ENCODE measurements at places on chromosomes 11 and 22. TPM values are rescaled to one million over a fixed set of nuclear protein-coding genes. Genes with fewer than 3 reads are reported as not detected.

DNA sequence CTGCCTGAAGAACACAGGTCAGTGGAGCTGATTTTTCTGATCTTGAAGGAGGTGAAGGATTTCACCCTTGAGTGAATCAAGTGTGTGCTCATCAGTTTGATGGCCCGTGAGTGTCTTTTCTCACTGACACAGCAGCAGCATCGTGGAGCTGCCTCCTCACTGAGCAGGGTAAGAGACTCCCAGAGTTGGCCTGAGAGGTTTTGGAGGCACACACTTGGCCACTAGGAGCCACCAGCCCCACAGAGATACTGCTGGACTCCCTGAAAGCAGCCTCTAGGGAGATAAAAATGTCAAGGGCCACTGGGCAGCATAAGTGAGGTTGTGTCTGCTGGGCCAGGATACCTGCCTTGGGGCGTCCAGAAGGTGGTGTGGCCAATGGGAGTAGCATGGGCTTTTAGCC is 245.4 kb downstream of the GRIK4 start:
- H3K27ac ChIP-seq, result no peak overlapping the region
- DNase-seq, result no peak
- no peak overlapping the region for H3K4me3 ChIP-seq
- no peaks in the 10 kb centered on the region for H3K27me3 ChIP-seq

DNA sequence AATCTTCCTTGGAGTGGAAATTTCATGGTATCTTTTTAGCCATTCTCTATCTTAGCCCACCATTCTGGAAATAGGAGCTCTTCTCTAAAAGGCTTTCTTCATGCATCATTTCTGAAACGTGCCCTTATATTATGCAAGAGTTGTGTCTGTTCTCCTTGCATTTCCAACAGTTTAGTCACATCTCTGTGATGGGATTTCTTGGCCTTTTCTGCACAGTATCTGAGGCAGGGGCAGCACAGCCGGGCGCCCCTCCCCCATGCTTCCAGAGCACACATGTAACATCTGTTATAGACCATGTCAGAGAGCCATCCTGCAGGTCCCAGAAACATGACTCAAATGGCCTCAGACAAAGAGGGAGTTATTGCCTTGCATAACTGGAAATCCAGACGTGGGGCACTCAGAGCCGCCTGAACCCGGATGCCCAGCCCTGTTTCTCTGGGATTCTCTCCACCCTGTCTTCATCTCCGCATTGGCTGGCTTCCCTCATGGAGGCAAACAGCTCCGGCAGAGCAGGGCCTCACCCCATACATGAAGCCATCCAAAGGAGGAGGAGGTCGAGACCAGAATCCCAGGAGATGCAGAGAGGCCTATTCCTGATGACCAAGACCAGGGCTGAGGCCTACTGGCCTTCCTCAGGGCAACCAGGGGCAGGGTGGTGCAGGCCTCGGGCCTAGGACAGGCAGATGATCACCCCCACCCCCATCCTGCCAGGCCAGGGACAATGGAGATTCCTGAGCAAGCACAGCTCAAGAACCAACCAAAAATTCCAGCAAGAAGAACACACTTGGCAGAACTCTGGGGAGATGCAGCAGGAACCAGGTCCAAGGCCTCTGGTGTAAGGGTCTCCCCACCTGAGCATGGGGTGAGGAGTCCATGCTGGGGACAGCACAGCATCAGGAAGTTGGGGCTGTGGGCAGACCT is 61.3 kb downstream of the IGLL5 start:
- no peak overlapping the region for H3K27ac ChIP-seq
- no peak overlapping the region for H3K4me3 ChIP-seq
- no peak for DNase-seq
- no peaks in the 10 kb centered on the region for H3K36me3 ChIP-seq
- H3K4me1 ChIP-seq, result no peaks in the 10 kb centered on the region
- H3K27me3 ChIP-seq, result no peaks in the 10 kb centered on the region

GLB1L3 gene
- total RNA-seq, result not detected

- H3K27ac ChIP-seq, result no peak overlapping the region
- H3K36me3 ChIP-seq, result no peaks in the 10 kb centered on the region
- no peak for DNase-seq
These were observed 129.0 kb downstream of the TBC1D22A start for GRCh38 chr22:46891382-46891951.

HBE1 gene
- total RNA-seq, result 0.32 TPM

- no peak overlapping the region for H3K4me3 ChIP-seq
- H3K27me3 ChIP-seq, result no peaks in the 10 kb centered on the region
- DNase-seq, result no peak
- no peak overlapping the region for H3K27ac ChIP-seq
- H3K36me3 ChIP-seq, result no peaks in the 10 kb centered on the region
These were observed 76.1 kb downstream of the SOX6 start for GRCh38 chr11:16280256-16280682.

ARHGEF12 gene
- 29.9 TPM for total RNA-seq

DNA sequence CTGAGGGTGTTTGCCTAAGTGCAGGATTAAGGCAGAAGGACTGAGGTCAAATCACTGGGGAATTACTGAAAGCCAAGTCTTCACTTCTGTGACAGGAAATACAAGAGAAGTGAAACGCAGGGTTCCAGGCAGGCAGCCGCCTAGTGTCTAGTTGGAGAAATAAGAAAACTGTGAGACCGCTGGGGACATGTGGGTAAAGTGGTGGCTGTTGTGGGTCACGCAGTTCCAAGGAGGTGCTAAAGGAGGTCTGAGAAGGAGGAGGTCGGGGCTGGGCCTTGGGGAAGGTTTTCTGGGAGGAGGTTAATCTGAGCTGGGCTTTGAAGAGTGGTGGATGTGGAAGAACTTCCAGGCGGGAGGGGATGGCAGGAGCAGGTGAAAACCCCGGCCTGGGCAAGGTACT is 11.2 kb downstream of the MCM5 start:
- H3K4me1 ChIP-seq, result no peaks in the 10 kb centered on the region
- peaks cover 18% of the 10 kb centered on the region for H3K36me3 ChIP-seq
- no peak overlapping the region for H3K27ac ChIP-seq
- DNase-seq, result no peak
- H3K27me3 ChIP-seq, result no peaks in the 10 kb centered on the region

GRCh38 chr11:122362381-122362780 is 246.4 kb upstream of the BLID start:
- H3K4me3 ChIP-seq, result no peak overlapping the region
- H3K4me1 ChIP-seq, result peaks cover 25% of the 10 kb centered on the region
- H3K36me3 ChIP-seq, result no peaks in the 10 kb centered on the region
- H3K27ac ChIP-seq, result no peak overlapping the region
- no peak for DNase-seq

BRMS1 gene
- 33.2 TPM for total RNA-seq

DNA sequence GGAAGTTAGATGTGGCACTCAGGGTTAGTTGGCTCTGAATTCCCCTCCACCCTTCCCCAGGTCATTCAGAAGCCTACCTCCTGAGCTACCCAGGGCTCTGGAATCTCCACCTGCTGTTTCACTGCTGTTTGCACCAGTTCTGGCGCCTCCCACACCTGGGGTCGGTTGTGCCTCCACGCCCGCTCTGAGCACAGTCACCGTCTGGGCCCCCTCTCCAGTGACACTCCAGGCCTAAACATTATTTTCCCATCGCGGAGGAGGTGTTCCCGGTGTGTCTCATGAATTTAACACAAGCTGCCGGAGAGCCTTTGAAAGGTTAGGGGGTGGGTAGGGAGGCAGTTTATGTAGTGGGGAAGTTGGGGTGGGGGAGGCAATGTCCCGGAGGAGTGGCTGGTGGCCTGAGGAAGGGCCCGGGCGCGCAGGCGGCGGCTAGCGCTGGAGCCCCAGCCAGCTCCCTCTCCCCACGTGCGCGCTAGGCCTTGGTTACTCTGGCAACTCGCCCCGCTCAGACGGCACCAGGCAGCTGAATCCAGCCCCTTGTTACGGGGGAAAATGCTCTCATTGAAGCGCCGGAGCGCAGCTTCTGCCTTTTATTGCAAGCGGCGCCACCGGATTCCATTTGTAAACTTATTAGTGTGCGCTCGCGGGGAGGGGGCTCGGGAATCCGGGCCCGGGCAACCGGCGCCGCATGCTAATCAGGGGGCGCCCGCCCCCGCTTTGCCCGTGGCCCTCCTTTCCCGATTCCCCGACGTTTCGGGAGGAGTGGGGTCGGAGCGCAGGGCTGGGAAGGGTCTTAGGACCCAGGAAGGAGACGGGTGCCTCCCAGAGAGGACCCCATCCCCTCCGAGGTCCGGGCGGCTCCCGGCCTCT is 52.4 kb downstream of the GRIK4 start:
- no peaks in the 10 kb centered on the region for H3K36me3 ChIP-seq
- H3K27ac ChIP-seq, result no peak overlapping the region
- peaks cover 7% of the 10 kb centered on the region for H3K4me1 ChIP-seq

- no peaks in the 10 kb centered on the region for H3K36me3 ChIP-seq
- H3K4me3 ChIP-seq, result no peak overlapping the region
- no peaks in the 10 kb centered on the region for H3K4me1 ChIP-seq
- DNase-seq, result no peak
- no peaks in the 10 kb centered on the region for H3K27me3 ChIP-seq
These were observed 95.3 kb upstream of the USP47 start for GRCh38 chr11:11746449-11746848.

DNA sequence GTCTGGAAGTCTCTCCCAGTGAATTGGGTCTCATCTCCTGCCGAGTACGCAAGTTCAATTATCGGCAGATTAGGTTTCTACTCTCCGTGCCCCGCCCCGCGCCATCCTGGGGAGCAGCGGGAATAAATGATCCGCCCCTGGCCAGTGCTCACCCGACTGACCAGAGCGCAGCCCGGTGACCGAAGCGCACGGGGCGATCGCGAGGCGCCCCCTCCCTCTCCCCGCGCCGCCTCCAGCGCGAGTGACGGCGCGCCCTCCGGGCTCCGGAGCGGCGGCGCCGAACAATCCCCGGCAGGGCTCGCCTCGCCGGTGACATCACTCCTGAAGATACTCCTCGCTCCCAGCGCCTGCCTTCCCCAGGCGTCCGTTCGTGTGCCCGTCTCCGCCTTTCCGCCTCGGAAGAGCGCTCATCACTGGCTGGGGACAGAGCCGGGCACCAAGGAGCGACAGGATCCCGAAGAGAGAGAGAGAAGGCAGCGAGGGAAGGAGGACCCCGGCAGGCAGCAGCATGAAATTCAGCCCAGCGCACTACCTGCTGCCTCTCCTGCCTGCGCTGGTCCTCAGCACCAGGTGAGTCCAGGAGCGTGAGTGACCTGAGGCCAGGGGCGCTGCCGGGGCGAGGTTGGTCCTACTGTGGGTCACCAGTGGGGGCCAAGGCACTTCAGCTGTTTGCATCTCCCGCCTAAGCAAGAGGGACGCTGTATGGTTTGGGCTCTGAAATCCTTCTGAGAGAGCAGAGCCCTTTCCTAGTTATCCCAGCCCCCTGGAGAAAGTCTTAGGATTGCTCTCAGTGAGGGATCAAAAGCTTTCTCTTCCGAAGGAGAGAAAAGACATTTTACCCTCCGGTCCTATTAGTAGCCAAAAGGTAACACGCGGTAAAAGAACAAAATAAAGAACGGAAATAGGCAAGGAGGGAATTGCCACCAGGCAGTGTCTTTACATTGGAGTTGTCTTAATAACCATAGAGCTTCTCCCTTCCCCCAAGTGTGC is at the start of gene LUZP2:
TSS of gene LUZP2 (plus strand) at position 318 of the 990 bp plus-strand sequence.
- peak within 1 kb of the TSS; percentile 38 for H3K4me3 ChIP-seq
- no peak within 1 kb of the TSS for H3K27ac ChIP-seq
- H3K36me3 ChIP-seq, result no peaks in the 10 kb centered on the region
- peaks cover 93% of the 10 kb centered on the region for H3K27me3 ChIP-seq
- DNase-seq, result peak; percentile 76

DNA sequence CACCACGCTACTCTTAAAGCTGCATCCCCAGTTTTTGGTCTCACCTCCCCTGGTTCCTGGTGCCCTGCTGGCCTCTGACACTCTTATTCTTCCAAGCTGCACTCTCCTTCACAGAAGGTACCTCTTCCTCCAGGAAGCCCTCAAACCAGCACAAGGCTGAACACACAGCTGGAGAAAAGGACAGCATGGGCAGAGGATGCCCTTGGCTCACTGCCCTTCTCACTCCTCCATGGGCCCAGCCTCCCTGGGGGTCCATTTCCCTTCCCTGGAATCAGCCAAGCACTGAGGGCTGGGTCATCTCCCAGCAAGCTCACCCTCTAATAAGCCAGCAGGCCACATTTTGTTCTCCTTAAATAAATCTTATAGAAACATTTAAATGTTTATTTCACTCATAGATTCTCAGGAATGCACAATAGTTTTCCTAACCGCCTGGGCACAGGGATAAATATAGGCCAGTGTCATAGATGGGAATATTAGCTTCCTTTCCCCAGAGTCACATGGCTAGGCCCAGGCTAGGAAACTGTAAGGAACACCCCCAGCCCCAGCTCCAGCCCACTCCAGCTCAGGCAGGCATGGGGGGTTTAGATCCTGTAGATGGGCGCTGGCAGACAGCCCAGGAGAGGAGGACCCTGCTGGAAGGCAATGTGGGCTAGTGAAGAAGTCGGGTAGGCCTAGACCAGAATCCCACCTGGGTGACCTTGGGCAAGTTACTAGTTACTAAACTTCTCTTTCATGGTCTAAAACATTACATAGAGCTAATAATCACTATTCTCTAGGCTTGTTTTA is 51.5 kb downstream of the IRAG1 start:
- H3K36me3 ChIP-seq, result no peaks in the 10 kb centered on the region
- H3K27ac ChIP-seq, result no peak overlapping the region
- no peaks in the 10 kb centered on the region for H3K27me3 ChIP-seq

DNA sequence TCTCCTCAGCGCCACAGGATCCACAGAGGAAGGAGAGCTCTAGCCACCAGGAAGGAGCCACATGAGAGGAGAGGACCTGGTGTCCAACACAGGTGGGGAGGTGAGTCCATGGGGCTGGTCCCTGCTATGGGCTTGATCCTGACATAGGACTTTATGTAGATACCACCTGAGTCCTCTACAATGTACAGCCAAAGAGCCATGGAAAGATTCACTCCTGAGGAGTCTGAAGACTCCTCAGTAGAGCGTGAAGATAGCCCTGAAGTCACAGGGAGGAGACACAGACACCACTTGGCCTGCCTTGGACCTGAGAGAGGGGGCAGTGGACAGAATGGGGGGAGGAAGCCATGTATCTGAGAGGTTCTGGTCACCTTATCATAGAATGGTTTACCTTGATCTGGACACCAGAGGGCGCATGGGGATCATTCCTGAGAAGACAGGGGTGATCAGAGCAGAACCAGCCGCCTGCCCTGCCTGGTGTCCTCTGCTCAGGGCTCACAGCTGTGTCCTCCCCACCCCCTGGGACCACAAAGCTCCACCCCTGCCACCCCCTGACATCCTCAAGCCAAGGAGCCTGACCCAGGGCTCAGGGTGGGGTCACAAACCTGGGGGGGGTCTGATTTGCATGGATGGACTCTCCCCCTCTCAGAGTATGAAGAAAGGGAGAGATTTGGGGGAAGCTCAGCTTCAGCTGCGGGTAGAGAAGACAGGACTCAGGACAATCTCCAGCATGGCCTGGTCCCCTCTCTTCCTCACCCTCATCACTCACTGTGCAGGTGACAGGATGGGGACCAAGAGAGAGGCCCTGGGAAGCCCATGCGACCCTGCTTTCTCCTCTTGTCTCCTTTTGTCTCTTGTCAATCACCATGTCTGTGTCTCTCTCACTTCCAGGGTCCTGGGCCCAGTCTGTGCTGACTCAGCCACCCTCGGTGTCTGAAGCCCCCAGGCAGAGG is 77.0 kb downstream of the ZNF280B start:
- H3K27me3 ChIP-seq, result no peaks in the 10 kb centered on the region
- no peaks in the 10 kb centered on the region for H3K36me3 ChIP-seq
- H3K4me1 ChIP-seq, result no peaks in the 10 kb centered on the region
- no peak overlapping the region for H3K4me3 ChIP-seq

DNAJB7 gene
- not detected for total RNA-seq
